Hair follicle dermal papilla cell (primary cell): ENCODE measurements at places on chromosomes 6 and 20. TPM values are rescaled to one million over a fixed set of nuclear protein-coding genes. Genes with fewer than 3 reads are reported as not detected.

COL10A1 gene
- total RNA-seq, result 73.0 and 109 TPM in 2 replicates

SEL1L2 gene
- total RNA-seq, result not detected in 2 replicates

SLPI gene
- not detected in 2 replicates for total RNA-seq

STMND1 gene
- total RNA-seq, result 0.32 TPM in 1 of 2 replicates, not detected in the other

TMEM30A gene
- total RNA-seq, result 140 and 155 TPM in 2 replicates

TBXT gene
- total RNA-seq, result not detected in 2 replicates

TMEM217 gene
- 0.32 and 1.3 TPM in 2 replicates for total RNA-seq

TRIM10 gene
- total RNA-seq, result not detected in 2 replicates

DOK5 gene
- 21.3 and 22.3 TPM in 2 replicates for total RNA-seq

SIRPB1 gene
- total RNA-seq, result 0.32 TPM in 1 of 2 replicates, not detected in the other

PPIL1 gene
- 15.4 TPM in 2 replicates for total RNA-seq

BACH2 gene
- total RNA-seq, result 0.81 and 1.1 TPM in 2 replicates

MICB gene
- total RNA-seq, result 12.9 and 15.9 TPM in 2 replicates

CUTA gene
- total RNA-seq, result 84.7 and 114 TPM in 2 replicates

TNFRSF6B gene
- total RNA-seq, result 2.2 and 8.0 TPM in 2 replicates
